Activated T-cell treated with anti-CD3 and anti-CD28 coated beads, Interleukin-2, amount 50 U/mL, for 24 hours (primary cell): ENCODE measurements at places on chromosomes 16 and 17.

DNA sequence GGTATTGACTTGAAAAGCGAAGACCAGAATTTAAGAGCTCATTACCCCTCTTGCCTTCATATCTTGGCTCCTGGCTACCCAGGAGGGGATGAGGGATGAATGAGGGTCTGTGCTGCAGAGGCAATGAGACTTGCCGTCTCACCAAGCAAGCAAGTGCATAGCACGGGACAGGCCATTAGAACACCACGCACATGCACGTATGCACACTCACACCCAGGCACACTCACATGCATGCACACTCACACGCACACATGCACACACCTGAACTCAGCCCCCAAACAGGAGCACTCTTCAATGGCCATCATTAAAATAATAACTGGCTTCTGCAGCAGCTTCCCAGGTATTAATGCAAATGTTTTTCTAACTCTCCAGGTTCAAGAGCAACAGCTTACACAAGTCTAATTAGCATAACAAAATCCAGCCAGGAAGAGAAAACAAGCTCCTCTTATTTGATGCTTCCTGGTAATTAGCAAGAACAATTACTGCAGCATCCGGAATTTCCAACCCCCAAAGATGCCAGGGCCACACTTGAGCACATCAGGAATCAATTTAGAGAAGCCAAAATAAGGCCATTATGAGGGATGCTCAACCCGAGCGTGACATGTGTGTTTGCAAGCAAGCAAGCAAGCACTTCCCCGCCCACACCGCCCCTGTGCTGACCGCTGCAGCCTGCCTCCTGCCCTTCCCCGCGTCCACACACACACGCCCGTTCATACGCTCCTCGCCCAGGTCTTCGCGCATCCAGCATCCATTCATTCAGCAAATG lies 171.6 kb upstream of the TNRC6C start:
- H3K4me1 ChIP-seq, result peaks cover 20% of the 10 kb centered on the region
- no peaks in the 10 kb centered on the region for H3K27me3 ChIP-seq
- H3K4me3 ChIP-seq, result no peak overlapping the region

- H3K27ac ChIP-seq, result no peak overlapping the region
- no peaks in the 10 kb centered on the region for H3K36me3 ChIP-seq
- DNase-seq, result no peak
- H3K4me3 ChIP-seq, result no peak overlapping the region
- H3K4me1 ChIP-seq, result no peaks in the 10 kb centered on the region
Measured at GRCh38 chr16:77157346-77158058, 33.5 kb upstream of the MON1B start.

- H3K27ac ChIP-seq, result peak overlapping the region; percentile 29
- H3K27me3 ChIP-seq, result no peaks in the 10 kb centered on the region
- H3K36me3 ChIP-seq, result peaks cover 74% of the 10 kb centered on the region
- peaks cover 14% of the 10 kb centered on the region for H3K4me1 ChIP-seq
- DNase-seq, result no peak
Measured at GRCh38 chr16:11721781-11722467, 20.7 kb downstream of the TXNDC11 start.

DNA sequence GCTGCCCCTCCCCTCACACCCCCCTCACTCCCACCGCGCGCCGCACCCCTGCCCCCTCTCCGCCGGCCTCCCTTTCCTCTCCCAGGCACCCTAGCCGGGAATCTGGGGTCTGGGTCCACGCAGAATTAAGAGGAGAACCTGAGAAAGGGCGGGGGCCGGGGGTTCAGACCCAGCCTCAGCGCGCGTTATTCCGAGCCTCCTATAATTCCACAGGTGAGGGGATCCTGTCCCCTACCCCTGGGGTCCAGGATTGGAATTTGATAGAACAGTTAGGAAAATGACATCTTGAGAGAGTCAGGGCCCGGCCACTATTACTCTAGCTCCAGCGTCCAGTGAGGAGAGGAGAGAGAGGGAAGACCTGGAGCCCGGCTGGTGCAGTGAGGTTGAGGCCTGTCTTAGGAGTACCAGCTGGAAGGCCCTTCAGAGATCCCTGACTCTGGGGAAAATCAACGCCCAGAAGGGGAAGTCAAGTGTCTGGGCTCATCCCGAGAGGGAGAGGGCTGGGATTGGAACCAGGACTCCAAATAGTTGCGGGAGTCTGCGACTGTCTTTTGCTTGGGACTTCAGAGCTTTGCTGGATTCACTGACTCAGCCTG lies 17.3 kb downstream of the GRB7 start:
- H3K4me3 ChIP-seq, result peak overlapping the region; percentile 57
- peaks cover 77% of the 10 kb centered on the region for H3K4me1 ChIP-seq
- peaks cover 21% of the 10 kb centered on the region for H3K36me3 ChIP-seq
- peak overlapping the region; percentile 97 for H3K27ac ChIP-seq
- no peaks in the 10 kb centered on the region for H3K27me3 ChIP-seq
- no peak for DNase-seq
